ENCODE measurements at places on chromosomes 2 and 18. TPM values are rescaled to one million over a fixed set of nuclear protein-coding genes. Genes with fewer than 3 reads are reported as not detected.
A peak's percentile ranks its signal among the peaks of the same experiment; 100 is the strongest.

DNA sequence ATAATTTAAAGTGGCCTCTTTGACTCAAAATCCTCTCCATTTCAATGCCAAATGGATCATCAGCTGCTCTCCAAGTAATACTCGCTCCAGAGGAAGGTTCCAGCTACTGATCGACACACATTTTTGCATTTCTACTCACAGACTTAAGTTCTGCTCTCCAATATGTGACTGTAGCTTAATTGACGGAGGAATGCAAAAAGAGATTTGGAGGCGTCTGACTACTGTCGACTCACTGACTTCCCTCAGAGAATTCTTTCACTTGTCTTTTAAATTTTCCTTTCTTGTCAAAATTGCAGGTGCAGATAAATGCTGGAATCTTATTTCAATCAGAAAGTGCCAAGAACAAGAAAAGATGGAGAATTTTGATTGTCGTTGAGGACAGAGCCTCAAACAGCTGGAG, 84.1 kb upstream of the PAPOLG start:
- H3K4me1 ChIP-seq = no peaks in the 10 kb centered on the region
- DNase-seq = no peak
- no peaks in the 10 kb centered on the region for H3K27me3 ChIP-seq
- H3K36me3 ChIP-seq = no peaks in the 10 kb centered on the region
- no peak overlapping the region for H3K4me3 ChIP-seq

- peaks cover 19% of the 10 kb centered on the region for H3K4me1 ChIP-seq
- peak overlapping the region; percentile 86 for H3K27ac ChIP-seq
Measured at GRCh38 chr2:190318931-190319554, 583 bp downstream of the HIBCH start.

DNA sequence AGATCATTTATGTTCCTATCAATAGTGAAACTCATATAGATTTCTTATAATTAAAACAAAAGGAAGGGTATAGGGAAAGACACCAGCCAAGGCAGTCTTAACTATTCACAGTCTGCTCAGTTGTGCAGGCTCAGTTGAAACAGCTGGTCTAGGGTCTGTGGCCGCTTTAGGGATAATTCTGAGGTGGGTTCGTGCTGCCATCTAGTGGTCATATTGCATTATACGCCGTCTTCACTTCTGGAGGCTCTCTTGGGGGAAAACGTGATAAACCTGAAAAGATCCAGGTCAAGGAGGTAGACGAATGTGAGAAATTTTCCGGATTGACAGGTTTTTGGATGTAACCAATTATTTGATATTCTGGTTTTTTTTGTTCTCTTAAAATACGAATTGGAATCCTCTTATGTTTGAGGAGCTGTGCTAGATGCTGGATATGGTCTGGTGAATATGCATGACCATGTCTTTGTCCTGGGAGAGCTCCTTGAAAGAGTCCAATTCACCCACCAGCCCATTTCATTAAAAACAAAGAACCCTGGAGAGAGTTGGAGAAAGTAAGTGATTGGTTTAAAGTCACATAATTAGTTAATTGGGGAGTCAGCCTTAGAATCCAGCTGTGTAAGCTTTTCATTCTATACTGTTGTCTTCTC, 492.4 kb downstream of the PLCL1 start:
- no peak for DNase-seq
- no peaks in the 10 kb centered on the region for H3K27me3 ChIP-seq
- H3K27ac ChIP-seq = no peak overlapping the region
- H3K4me1 ChIP-seq = no peaks in the 10 kb centered on the region

DNA sequence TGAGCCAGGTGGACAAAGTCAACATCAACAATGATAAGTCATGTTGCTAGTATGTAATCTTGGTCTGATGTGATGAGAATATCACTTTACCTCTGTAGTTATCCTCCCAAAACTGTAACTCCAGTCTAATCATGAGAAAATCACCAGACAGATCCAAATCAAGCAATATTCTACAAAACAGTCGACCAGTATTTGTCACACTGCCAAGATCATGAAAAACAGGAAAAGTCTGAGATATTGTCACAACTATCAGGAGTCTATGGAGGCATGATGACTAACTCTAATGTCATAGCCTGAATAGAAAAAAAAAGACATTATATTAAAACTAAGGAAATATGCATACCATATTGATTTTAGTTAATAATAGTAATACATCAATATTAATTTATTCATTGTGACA, 1883.3 kb upstream of the CELF4 start:
- DNase-seq = no peak
- no peak overlapping the region for H3K4me3 ChIP-seq
- no peaks in the 10 kb centered on the region for H3K27me3 ChIP-seq
- no peak overlapping the region for H3K27ac ChIP-seq
- peaks cover 8% of the 10 kb centered on the region for H3K4me1 ChIP-seq
- no peaks in the 10 kb centered on the region for H3K36me3 ChIP-seq

Gene ACTG2
- 22.2 TPM for total RNA-seq

Gene KCNIP3
- total RNA-seq = 2.6 TPM
